ENCODE measurements at places on chromosomes 7 and 10.

DNA sequence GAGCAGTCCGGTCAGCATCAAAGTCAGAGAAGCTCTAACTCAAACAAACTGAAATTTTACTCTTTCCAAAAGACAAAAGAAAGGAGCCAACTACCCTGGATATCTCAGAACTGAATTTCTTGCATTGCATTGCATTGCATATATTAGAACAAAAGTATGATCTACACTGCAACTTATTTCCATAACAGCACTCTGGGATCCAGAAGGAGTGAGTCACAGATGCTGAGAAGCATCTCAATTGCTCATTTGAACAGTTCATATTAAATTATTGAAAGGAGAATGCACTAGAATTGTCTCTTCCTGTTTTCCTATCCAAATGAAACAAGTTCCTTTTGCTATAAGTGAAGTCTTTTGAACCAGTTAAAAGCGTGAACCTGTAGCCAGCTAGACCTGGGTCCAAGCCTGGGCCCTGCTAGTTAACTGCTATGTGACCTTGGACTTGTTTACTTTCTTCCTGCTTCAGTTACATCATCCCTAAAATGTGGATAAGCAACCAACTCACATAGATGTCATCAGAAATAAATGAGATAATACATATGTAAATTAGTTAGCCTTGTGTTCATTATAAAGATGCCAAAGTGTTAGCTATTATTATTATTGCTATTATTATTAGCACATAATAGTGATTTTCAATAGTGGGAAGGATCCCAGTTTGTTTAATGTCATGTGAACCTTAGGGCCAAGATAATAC, 184.1 kb downstream of the CREB5 start:
- DNase-seq = no peak

DNA sequence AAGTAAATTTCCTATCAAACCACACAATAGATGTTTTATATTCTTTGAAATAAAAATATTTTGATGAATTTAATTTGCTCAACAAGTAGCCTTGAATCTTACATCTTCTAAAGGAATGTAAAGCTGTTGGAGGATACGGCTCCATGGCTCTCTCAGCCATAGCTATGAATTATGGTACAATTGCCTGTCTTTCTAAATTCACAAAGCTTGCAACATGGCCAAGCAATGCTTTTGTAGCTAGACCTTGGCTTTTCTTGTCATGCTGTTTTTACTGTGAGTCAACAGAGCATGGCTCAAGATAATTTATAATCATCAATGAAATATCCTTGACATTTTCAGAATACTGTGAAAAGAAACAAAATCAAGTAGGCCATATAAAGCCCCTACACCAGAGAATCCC, 286.7 kb downstream of the CACNA2D1 start:
- no peak for DNase-seq

DNA sequence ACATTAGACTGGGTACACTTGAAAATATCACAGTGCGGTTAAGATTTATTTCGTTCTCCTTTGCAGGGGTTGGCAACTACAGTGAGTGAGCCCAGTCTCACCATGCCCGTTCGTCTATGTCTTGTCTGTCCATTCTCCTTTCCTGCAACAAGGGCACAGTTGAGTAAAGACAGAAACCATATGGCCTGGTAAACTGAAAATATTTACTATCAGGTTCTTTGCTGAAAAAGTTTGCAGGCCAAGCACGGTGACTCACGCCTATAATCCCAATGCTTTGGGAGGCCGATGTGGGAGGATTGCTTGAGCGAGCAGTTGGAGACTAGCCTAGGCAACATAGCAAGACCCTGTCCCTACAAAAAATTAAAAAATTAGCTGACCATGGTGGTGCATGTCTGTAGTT, 11.4 kb upstream of the KCTD7 start:
- no peak for DNase-seq

- DNase-seq = no peak
Observed at GRCh38 chr10:92111336-92111939, 179.4 kb downstream of the CPEB3 start.

GRCh38 chr7:26155531-26156375, 3.8 kb downstream of the NFE2L3 start:
- no peak for DNase-seq

- DNase-seq = no peak
Observed at GRCh38 chr10:121838149-121838548, 89.7 kb downstream of the ATE1 start.

GRCh38 chr7:158810846-158811245, 18.5 kb downstream of the ESYT2 start:
- no peak for DNase-seq

DNA sequence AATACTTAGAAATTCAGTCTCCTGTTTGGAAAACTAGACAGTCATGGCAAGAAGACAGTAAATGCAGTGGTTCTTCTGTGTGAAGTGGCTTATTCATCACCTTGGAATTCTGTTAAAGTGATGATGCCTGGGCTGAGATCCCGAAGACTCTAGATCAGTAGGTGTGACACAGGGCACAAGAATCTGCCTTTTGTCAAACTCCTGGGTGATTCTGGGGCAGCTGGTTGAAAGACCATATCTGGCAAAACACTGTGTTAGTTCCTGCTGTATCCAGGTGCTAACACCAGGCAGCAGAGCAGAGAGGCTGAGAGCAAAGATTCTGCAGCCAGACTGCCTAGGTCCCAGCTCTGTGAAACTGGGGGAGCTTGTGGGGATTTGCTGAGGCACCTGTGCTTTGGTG, 26.5 kb downstream of the MRC1 start:
- DNase-seq = no peak

DNA sequence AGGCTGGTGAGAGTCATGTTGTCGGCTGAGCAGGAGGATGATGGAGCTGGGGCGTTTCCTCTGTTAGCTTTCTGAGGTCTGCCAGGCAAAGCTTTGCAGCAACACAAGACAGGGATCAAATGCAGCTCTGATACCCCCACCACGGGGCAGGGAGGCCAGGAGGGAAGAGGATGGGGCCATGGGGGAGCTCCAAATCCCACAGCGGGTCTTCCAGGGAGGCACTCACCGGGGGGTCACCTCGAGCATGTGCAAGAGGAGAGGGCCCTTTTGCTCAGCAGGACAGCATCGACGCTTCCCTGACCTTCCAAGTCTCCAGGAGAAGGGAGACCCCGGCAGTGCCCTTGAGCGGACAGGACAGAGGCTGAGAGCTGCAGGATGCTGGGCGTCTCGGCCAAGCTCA, 127.5 kb downstream of the WDR37 start:
- no peak for DNase-seq

GRCh38 chr7:137395420-137395819, 51.9 kb upstream of the PTN start:
- DNase-seq = no peak

DNA sequence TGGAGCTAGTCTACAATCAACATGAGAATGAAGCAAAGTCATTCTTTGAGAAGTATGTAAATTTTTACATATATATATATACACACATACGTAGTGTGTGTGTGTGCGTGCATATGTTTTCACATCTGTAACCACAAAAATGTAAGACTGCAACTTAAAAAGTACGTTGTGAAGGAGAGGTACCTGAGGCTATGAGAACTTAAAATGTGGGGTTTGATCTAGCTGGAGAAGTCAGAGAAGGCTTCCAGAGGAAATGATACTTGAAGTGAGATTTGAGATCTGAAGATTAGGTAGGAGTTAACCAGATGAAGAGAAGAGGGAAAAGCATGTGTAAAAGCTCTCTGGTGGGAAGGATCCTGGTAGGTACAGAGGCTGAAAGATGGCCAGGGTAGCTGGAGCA, 5.8 kb downstream of the TAF5 start:
- no peak for DNase-seq

GRCh38 chr10:13700473-13701144, 113.8 kb downstream of the PRPF18 start:
- no peak for DNase-seq

Data from stimulated activated CD4-positive, alpha-beta T cell treated with anti-CD3 and anti-CD28 coated beads, Interleukin-4, amount 100 ng/mL, for 1 hour (primary cell).